ENCODE measurements at places on chromosomes 2 and 18. TPM values are rescaled to one million over a fixed set of nuclear protein-coding genes. Genes with fewer than 3 reads are reported as not detected.

The ANKRD62 gene
- polyA plus RNA-seq = not detected

DNA sequence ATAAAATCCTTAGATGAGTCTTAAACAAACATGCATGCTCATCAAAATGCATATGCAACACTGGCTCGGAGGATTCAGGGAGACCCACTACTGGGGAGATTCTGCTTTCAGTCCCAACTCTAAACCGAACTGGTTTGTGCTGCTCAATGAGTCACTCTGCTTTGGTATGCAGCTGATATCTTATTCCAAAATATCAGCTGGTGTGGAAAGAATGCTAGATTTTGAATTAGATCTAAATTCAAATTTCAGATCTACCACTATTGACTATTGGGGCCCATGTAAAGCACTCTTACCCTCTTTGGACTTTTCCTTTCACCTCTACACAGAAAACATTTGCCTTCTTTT, 39.2 kb upstream of the TTN start:
- DNase-seq = no peak

The ASXL3 gene
- polyA plus RNA-seq = 5.3 TPM

DNA sequence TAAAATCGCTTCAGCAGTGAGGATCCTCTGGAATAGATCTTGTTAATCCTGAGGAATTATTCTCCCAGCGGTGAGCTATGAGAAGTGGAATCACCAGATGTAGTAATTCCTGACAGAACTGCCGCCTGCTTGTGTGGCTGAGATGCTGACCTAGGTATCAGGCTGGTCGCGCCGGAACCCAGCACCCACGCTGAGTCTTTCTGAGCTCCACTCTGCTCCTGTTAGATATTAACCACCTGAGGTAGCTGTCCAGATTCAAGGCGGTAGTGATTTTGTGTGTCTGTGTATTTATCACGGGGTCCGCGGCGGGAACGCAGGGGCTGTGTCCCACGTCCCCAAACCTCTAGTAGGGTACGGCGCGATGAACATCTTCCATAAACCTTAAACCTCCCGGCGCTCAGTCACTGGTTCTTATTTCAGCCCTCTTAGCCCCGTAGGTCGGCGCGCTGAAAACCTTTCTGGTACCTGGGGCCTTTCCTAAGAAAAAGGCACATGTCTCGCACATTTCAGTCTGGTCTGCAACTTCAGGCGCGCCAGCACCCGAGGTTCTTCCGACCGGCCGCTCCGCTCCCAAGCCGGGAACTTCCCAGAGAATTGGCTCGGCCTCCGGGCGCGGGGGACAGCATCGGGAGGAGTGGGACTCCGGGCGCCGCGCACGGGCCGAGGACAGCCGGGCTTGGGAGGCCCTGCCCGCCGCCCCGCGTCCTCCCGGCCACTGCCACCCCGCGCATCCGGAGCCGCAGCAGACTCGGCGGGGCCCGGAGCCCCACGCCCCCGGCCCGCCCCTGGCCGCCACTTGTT, 542 bp upstream of the CNNM3 start:
- no peak for DNase-seq

- no peak for DNase-seq
Observed at GRCh38 chr2:240393831-240394410, 41.5 kb upstream of the GPC1 start.

DNA sequence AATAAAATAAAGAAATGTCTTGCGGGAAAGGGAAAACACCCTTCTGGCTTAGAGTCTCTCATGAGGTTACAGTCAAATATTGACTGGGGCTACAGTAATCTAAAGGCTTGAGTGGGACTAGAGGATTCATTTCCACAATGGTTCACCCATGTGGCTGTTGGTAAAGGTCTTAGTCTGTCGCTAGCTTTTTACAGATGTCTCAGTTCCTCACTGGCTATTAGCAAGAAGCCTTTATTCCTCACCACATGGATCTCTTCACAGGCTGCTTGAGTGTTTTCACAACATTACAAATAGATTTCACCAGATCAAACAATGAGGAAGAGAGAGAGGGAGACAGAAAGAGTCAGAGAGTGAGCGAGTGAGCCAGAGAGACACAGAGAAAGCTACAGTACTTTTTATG, 8.3 kb upstream of the ZC3H15 start:
- DNase-seq = no peak

DNA sequence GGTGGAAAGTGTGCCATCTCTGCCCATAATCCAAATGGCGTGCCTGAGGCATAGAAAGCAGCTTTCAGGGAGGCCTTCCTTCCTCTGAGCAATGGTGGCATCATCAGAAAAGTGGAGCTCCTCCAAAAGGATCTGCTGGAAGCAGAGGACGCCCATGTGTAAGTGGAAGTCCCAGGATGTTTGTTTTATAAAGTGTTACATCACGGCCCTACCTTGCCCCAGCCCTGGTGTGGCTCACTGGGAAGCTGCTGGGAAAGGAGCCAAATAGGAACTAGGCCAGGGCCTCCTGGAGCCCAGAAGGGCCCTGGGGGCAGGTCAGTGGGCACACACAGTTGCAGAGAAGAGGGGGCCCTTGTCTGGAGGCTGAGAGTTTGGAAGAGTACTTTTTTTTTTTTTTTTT, 4.2 kb upstream of the ODC1 start:
- DNase-seq = no peak

- no peak for DNase-seq
Observed at GRCh38 chr2:198259496-198259895, 455.1 kb downstream of the PLCL1 start.

- no peak for DNase-seq
Observed at GRCh38 chr2:4992226-4992625, 700.0 kb upstream of the SOX11 start.

GRCh38 chr18:74139411-74139810, 8.2 kb downstream of the FBXO15 start:
- DNase-seq = no peak

DNA sequence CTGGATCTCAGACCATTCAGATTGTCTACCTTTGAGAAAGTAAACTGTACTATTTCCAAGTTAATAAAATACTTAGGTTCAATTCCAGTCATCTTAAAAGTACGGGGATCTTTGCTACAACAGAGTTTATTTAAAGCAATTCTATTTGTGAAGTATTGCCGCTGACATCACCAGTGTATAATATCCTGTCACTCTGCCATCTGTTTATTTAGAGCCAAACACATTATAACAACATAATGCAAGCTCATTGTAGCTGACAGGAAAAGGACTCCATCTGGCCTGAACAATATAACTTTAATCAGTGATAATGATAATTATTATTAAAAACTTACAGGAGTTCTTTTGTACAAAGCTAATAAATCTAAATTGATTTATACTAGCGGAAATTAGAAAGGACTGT, 786.8 kb downstream of the ERBB4 start:
- no peak for DNase-seq

- DNase-seq = no peak
Observed at GRCh38 chr2:77552956-77553355, 30.8 kb upstream of the LRRTM4 start.

GRCh38 chr2:46800625-46801349, 114.8 kb downstream of the MCFD2 start:
- no peak for DNase-seq

The KRTCAP3 gene
- 1.8 TPM for polyA plus RNA-seq

All from forelimb muscle (tissue), 1 donor.